Panc1 (cell line): ENCODE measurements at places on chromosomes 2 and 18. TPM values are rescaled to one million over a fixed set of nuclear protein-coding genes. Genes with fewer than 3 reads are reported as not detected.

- DNase-seq = no peak
These were observed 43.1 kb downstream of the VSNL1 start for GRCh38 chr2:17583646-17584045.

DNA sequence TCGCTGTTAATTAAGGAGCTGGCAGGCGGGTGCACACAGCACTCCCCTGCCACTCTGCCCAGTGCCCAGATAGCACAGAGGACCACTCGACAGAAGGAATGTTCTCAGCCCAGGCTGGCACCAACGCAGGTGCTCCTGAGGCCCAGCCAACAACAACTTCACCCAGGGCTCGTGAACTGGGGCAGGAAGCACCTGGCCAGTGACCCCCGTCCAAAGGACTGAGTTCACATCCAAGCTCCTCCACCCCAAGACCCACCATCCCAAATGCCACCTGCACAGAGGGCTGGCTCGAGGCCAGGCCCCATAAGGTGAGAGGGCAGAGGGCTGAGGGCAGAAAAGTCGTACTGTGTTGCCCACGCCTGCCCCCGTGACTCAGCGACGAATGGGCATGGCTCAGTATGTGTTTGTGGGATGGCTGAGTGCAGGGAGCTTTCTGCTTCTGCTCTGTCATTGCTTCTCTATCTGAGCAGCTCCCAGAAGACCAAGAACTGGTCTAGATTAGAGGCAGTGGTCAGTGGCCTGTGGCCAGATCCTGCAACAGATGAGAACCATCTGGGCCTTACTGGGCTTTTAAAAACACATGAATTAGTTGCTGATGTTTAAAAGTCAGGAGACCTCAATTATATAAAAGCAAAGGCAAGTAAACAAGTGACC lies 68.4 kb downstream of the POLR1A start:
- DNase-seq = no peak

DNA sequence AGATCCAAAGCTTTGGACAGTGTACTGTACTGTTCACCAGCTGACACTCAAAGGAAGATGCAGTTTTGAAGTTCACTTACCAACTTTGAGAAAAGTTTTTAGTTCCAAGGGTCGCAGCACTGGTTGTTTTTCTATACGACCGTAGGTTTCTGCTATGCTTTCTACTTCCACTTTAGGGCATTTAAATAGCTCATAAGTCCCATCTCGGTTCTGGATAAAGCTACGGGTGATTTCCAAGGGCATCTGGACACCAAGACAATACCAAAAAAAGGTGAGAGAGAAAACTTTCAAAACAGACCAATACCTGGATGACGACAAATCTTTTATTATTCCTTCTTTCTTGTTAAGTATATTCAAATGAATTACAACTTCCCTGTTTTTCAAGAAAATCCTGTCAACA lies 30.3 kb downstream of the C2orf42 start:
- no peak for DNase-seq

DNA sequence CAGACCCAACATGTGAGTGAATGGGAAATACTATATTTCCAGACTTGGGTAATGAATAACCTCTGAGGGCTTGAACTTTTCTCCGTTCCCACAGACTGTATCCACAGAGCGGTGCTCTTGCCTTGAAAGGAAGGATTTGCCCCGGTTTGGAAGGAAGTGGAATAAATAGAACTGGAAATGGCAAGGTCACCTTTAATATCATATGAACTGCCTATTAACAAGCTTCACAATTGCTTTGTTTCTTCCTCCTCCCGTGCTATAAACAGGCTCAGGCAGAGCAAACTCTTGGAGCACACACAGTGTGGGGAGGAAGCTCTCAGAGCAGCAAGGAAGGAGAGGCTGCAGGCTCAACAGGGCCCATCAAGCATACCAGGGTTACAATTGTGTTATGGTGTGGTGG lies 28.5 kb upstream of the DARS1 start:
- no peak for DNase-seq

DNA sequence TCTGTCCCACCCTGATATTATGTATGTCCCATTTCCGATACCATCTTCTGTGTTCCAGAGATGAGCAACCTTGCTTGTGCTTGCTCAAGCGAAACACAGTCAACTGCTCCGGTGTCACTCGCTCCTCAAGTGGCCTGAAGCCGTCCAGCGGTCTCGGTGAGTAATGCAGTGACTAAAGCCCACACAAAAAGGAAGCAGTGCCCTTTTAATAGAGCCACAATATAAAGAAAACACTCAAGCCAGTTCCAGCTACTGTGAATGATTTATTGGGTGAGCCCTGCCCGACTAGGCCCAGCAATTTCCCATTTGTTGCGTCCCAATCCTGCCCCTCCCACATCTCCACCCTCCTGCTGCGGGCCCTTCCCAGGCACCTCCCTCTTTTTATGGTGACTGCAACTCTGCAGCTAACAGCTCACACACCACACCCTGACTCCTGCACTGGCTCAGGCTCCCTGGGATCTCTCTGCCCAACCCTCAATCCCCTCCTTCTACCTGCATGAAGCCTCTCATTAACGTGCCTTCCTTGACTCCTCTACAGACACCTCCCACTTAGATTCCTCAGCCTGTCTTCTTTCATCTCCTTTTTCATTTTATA lies 44.2 kb upstream of the DSC1 start:
- peak; percentile 50 for DNase-seq

C2orf92 gene
- 6.0 TPM for total RNA-seq

CTLA4 gene
- 0.08 TPM for total RNA-seq
